Left lung (tissue), 14 donors: ENCODE measurements at places on chromosomes 1 and 21. TPM values are rescaled to one million over a fixed set of nuclear protein-coding genes. Genes with fewer than 3 reads are reported as not detected.

DNA sequence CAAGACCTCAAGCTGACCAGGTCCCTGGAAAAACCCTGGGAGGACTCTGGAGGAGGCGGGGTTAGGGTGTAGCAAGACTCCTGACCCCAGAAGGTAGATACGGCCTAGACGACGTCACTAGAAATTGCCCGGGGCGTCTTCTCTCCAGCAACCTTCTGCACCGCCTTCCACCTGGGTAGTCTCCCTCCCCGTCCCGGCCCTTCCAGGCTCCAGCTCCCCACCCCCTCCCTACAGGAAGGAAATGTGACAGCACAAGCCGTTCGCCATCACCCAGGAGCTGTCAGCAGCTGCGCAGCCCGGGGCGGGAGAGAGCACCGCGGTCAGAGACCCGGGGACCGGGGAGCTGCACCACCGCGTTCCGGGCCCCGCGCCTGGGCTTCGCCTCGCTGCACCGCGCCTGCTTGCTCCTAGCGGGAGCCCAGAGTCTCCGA is 20.0 kb downstream of the SERTAD4 start:
- peak overlapping the region; percentile 13 for H3K4me3 ChIP-seq
- H3K27ac ChIP-seq: no peak overlapping the region
- H3K27me3 ChIP-seq: peaks cover 63% of the 10 kb centered on the region
- peaks cover 20% of the 10 kb centered on the region for H3K4me1 ChIP-seq
- DNase-seq: peak; percentile 81

- H3K27me3 ChIP-seq: no peaks in the 10 kb centered on the region
- no peak overlapping the region for H3K4me3 ChIP-seq
- H3K27ac ChIP-seq: no peak overlapping the region
- H3K36me3 ChIP-seq: no peaks in the 10 kb centered on the region
- H3K4me1 ChIP-seq: peaks cover 4% of the 10 kb centered on the region
These were observed 7.7 kb upstream of the SLC26A9 start for GRCh38 chr1:205950826-205951549.

GRCh38 chr1:45275054-45275453 is 51.6 kb upstream of the HPDL start:
- H3K4me3 ChIP-seq: no peak overlapping the region
- DNase-seq: no peak
- H3K4me1 ChIP-seq: no peaks in the 10 kb centered on the region
- no peak overlapping the region for H3K27ac ChIP-seq
- H3K27me3 ChIP-seq: no peaks in the 10 kb centered on the region
- no peaks in the 10 kb centered on the region for H3K36me3 ChIP-seq

DNA sequence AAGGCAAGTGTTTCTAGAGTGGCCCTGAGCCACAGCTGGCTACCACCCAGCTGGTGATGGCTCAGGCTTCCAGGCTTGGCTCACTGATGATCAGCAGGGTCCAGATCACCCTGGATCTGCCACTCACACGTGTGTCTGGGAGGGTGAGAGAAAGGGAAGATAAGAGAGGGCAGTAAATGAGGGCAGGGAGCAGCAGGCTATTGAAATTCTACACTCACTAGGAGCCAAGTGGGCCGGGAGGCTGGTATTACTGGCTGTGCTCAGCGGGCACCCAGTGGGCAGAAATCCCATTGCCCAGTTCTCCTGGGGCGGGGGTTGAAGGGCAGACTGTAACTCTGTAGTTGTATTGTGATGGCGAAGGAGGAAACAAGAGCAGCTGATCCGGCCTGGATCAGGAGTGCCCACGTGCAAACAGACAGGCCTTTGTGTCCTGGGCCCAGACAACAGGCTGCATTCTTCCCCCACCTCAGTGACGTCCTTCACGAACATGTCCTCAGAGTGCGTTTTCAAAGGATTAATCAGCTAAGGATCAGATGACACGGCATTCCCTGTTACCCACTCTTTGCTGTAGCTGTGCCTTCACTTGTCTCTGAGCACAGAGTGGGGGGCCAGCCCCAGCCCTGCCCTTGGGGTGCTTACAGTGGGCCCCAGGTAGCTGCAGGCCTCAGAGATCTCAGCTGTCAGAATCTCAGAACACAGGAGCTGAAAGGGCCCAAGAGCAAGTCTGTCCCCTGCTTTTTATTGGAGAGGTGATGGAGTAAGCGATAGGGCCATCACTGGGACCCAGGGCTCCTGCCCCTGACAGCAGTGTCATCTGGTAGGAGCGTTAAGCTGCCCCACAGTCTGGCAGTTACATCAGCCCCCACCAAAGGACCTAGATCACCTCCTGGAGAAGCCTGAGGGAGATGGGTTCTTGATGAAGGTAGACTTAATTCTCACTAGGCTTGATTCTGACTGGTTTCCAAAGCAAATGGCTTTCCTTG is 60.5 kb downstream of the ATP1A1 start:
- H3K4me1 ChIP-seq: no peaks in the 10 kb centered on the region
- no peak overlapping the region for H3K4me3 ChIP-seq
- DNase-seq: no peak
- H3K36me3 ChIP-seq: no peaks in the 10 kb centered on the region

- no peak overlapping the region for H3K27ac ChIP-seq
- H3K36me3 ChIP-seq: peaks cover 19% of the 10 kb centered on the region
- H3K27me3 ChIP-seq: no peaks in the 10 kb centered on the region
- no peak overlapping the region for H3K4me3 ChIP-seq
These were observed 56.1 kb downstream of the SWT1 start for GRCh38 chr1:185213091-185213490.

DNA sequence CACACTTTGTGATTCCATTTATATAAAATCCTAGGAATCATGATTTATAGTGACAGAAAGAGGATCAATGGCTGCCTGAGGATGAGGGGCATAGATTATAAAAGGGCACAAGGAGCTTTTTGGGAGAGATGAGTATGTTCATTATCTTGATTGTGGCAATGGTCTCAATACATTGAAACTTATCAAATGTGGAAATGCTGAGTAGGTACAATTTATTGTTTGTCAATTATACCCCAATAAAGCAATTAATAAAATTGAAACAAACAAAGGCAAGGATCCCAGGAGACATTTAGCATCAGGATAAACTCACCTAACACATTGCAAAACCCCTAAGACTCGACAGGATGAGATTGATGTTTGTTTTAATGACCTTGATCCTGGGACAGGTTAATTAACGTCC is 153.1 kb upstream of the KLHDC7A start:
- no peaks in the 10 kb centered on the region for H3K27me3 ChIP-seq
- H3K36me3 ChIP-seq: no peaks in the 10 kb centered on the region
- no peak for DNase-seq

The SIK1 gene
- polyA plus RNA-seq: 15.8 TPM

The FH gene
- 60.6 TPM for polyA plus RNA-seq
